ENCODE measurements at places on chromosomes 13 and 19.

- DNase-seq: no peak
Observed at GRCh38 chr13:113639616-113640262, 18.3 kb downstream of the ATP4B start.

DNA sequence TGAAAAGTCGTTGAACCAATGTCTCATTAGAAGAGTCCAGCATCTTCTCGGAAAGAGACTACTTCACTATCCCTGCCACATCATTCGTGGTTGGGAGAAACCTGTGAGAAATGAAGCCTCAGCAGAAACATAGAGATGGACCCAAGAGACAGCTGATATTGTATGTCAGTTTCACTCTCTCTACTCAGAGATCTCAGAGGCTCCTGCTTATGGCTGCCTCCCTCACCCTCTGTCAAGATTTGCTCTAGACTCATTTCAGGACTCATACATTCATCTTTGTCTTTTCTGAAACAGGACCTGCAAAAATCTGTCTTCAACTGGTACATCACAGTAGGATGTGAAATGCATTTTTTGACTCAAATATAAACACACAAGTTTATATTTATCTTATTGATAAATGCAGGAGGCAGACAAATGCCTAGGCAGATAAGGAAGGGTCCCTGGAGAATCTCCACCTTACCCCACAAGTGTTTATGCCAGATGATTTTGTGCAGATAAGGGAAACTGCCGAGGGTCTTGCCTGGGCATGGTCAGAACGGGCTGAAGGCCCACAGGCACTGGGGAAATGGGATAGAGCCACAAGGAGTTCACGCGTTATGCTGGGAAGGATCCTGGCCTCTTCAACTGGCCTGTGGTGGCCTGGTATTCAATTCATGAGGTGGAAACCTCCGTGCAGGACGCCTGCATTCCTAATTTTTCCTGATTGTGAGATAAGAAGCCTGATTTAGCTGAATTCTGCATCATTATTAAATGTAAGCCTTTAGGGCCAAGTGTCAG, 1834.0 kb upstream of the PCDH20 start:
- DNase-seq: no peak

DNA sequence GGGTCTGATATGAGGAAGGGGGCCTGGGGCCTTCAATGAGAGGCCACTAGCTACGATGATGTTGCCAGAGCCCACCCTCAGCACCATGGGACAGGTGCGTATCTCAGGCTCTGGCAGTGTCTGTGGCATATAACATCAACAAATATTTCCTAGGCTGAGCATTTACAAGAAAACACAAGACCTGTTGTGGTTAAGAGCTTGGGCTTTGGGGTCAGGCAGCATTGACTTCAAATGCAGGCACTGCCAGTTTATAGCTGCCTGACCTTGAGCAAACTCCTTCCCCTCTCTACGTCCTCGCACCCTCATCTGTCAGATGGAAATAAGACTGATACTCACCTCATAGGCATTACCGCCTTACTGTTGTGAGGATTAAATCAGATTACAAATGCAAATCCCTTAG, 156.0 kb downstream of the KATNAL1 start:
- no peak for DNase-seq

GRCh38 chr13:95754069-95754468, 77.1 kb downstream of the DNAJC3 start:
- DNase-seq: no peak

DNA sequence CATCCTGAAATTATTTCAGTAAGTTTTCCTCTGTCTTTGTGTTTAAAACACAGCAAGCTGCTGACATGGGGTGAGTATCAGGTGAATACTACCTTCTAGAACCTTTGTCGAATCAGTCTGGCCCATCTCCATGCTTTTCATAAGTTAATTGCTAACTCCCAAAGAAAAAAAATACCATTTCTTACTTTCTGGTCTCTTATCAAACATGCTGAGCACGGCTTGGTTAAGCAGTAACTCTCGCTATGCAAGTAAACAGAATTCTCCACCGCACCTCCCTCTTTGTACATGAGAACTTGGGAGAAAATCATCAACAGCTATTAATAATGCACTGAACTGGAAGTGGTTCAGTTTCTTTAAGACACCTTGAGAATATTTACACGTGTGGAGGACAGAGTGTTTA, 88.6 kb downstream of the FGF9 start:
- DNase-seq: no peak
